ENCODE measurements at places on chromosomes 12 and 14. TPM values are rescaled to one million over a fixed set of nuclear protein-coding genes. Genes with fewer than 3 reads are reported as not detected.

The AKAP6 gene
- total RNA-seq, result 0.41 TPM

The RASSF3 gene
- 38.6 TPM for total RNA-seq

The IL23A gene
- total RNA-seq, result 0.84 TPM

The OR6C1 gene
- not detected for total RNA-seq

The CAPZA3 gene
- not detected for total RNA-seq

The SDSL gene
- total RNA-seq, result 27.0 TPM

The TTLL5 gene
- total RNA-seq, result 13.6 TPM

The CLEC14A gene
- not detected for total RNA-seq

The ACSM4 gene
- not detected for total RNA-seq

The PPP1R3E gene
- total RNA-seq, result 4.4 TPM

The PAH gene
- not detected for total RNA-seq

The SP1 gene
- total RNA-seq, result 22.3 TPM

The RD3L gene
- total RNA-seq, result not detected

The GARIN6 gene
- not detected for total RNA-seq

The POTEM gene
- not detected for total RNA-seq

The EML1 gene
- 50.1 TPM for total RNA-seq

The MFAP5 gene
- 0.07 TPM for total RNA-seq

The CLEC2D gene
- total RNA-seq, result 0.75 TPM

The MYO1H gene
- total RNA-seq, result not detected

The OTX2 gene
- total RNA-seq, result not detected

The SYT1 gene
- 7.7 TPM for total RNA-seq

The WSCD2 gene
- not detected for total RNA-seq

The VTI1B gene
- total RNA-seq, result 87.8 TPM

The PXN gene
- total RNA-seq, result 182 TPM

The CPNE6 gene
- total RNA-seq, result not detected

The VWF gene
- total RNA-seq, result 0.14 TPM

The KLRC3 gene
- not detected for total RNA-seq

The CYP46A1 gene
- 0.12 TPM for total RNA-seq

The OLR1 gene
- 2.3 TPM for total RNA-seq

The ERP27 gene
- not detected for total RNA-seq

The TNS2 gene
- total RNA-seq, result 11.7 TPM

The PGF gene
- 2.3 TPM for total RNA-seq

The KLRK1 gene
- not detected for total RNA-seq

The TC2N gene
- total RNA-seq, result 0.57 TPM

The OR4K1 gene
- total RNA-seq, result not detected

The CEBPE gene
- total RNA-seq, result not detected

The TPH2 gene
- total RNA-seq, result not detected

The FOXA1 gene
- 12.9 TPM for total RNA-seq

The KLRC1 gene
- total RNA-seq, result not detected

The AQP2 gene
- not detected for total RNA-seq

The SYNE3 gene
- 0.21 TPM for total RNA-seq

The LIN52 gene
- 5.6 TPM for total RNA-seq

The LTA4H gene
- 105 TPM for total RNA-seq

The KCNMB4 gene
- total RNA-seq, result 0.15 TPM

The LRRIQ1 gene
- total RNA-seq, result 1.3 TPM

The RFLNA gene
- total RNA-seq, result not detected

Measured in A549 treated with DMSO at 1 μM for 4 hours (cell line).